ENCODE measurements at places on chromosomes 16 and 17.

- no peak for DNase-seq
Observed at GRCh38 chr17:81160306-81160705, 5.0 kb upstream of the PVALEF start.

- DNase-seq = no peak
Observed at GRCh38 chr17:27635275-27635823, 4.4 kb downstream of the LGALS9 start.

DNA sequence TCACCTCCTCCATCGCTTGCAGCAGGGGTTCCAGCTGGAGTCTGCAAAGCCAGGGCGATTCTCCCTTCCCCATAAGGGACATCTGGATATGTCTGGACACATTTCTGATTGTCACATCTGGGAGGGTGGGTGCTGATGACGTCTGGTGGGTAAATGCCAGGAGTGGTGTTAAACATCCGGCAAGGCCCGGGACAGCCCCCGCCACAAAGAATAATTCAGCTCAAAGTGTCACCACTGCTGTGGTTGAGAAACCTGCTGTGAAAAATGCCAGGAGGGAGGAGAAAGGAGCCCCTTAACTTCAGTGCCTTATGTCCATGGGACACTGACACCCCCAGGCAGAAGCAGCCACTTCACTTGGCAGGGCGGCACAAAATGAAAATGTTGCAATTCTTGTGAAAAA, 179.4 kb upstream of the SDK2 start:
- no peak for DNase-seq

- DNase-seq = no peak
Observed at GRCh38 chr16:24270721-24271442, 14.7 kb downstream of the CACNG3 start.

DNA sequence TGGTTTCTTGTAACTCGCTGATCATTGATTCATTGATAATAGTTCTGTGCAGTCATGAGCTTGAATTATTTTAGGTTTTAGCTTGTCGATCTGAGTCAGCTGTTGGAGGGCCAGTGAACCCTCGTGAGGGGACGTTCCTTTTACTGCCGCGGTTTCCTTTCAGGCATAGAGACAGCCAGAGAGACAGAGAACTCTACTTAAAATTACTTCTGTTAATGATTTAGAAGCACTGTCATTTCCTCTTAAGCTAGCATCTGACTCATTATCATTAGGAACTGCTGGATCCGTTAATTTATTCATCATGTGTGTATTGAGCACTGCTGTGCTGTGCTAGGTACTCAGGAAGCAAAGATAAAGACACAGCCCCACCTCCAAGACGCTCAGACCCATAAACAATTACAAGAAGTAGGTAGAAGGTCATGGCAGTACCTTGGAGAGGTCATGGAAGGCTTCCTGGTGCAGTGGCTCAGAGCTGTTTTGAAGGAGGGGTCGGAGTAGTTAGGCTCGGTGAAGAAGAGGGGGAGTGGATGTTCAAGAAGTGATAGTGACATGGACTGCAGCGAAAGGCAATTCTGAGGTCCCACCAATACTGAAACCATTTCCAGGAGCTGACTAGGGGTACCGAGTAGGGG, 3.3 kb downstream of the PGS1 start:
- no peak for DNase-seq

DNA sequence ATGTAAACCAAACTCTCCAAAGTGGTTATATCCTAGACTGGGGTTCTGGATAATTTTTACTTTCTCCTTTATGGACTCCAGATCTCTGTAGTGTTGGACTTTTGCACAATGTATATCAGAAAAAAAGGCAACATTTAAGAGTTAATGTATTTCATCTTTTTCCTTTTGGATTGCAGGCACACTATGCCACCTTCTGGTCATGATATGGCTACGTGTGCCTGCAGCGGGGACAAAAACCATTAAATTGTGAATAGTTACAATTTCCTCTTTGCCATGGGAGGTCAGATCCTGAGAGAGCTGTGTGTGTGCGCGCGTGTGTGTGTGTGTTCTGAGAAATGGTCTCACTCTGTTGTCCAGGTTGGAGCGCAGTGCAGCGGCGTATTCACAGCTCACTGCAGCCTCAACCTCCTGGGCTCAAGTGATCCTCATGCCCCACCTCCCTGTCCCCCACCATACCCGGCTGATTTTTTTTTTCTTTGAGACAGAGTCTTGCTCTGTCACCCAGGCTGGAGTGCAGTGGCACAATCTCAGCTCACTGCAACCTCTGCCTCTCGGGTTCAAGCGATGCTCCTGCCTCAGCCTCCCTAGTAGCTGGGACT, 4.3 kb upstream of the SGF29 start:
- DNase-seq = no peak

DNA sequence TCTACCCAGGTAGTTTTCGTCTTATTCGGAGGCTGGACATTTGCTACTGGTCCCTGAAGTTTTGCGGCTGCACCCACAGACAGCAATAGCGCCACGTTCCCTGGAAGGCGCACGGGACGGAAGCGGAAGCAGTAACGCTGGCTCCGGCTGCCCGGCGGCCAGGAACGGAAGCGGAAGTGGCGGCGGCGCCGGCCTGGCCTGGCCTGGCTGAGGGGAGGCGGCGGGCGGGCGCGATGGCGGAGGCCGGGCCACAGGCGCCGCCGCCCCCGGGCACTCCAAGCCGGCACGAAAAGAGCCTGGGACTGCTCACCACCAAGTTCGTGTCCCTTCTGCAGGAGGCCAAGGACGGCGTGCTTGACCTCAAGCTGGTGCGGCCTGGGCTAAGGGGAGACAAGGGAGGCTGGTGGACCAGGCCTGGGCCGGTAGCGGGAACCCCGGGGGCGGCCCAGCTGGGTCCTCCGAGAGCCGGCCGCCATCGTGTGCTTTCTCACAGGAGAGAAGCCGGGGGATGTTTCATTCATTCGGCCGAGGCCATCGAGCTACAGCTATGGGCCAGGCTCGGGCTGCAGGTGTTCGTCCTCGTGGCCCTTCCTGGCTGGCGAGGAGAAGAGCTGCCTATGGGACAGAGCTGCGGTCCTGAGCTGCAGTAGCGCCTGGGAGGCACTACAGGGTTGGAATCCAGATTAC, at the start of gene E2F4:
Gene E2F4 (plus strand): TSS at position 161 of the 687 bp plus-strand sequence. CDS start 73 bp downstream, at position 234.
- no peak for DNase-seq

GRCh38 chr17:17868641-17869522, 32.1 kb upstream of the SREBF1 start:
- no peak for DNase-seq

- no peak for DNase-seq
Observed at GRCh38 chr16:27634779-27635178, 84.8 kb downstream of the KATNIP start.

DNA sequence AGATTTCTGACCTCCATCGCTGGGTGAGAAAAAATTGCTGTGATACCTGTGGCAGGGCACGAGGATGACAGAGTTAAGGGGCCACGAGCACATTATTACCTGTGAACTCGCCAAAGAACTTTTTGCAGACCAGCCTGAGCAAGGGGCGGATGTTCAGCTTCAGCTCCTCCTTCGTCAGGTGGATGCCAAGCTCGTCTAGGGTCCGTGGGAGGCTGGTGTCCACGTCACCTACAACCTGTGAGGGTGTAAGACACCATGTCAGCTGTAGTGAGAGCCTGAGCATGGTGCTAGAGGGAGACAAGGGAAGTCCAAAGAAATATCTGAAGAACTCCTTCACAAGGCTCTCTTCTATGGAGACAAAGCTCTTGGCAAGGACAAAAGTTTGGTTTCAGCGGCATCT, 17.1 kb downstream of the HIGD1B start:
- DNase-seq = no peak

- no peak for DNase-seq
Observed at GRCh38 chr16:85437166-85438052, 175.7 kb upstream of the GSE1 start.

- no peak for DNase-seq
Observed at GRCh38 chr16:4488499-4488967, 12.3 kb downstream of the HMOX2 start.

GRCh38 chr16:52071101-52071500, 475.8 kb downstream of the TOX3 start:
- no peak for DNase-seq

GRCh38 chr16:47144559-47144877, 773 bp upstream of the NETO2 start:
- DNase-seq = no peak

GRCh38 chr17:82862737-82863382, 23.0 kb upstream of the ZNF750 start:
- DNase-seq = no peak

DNA sequence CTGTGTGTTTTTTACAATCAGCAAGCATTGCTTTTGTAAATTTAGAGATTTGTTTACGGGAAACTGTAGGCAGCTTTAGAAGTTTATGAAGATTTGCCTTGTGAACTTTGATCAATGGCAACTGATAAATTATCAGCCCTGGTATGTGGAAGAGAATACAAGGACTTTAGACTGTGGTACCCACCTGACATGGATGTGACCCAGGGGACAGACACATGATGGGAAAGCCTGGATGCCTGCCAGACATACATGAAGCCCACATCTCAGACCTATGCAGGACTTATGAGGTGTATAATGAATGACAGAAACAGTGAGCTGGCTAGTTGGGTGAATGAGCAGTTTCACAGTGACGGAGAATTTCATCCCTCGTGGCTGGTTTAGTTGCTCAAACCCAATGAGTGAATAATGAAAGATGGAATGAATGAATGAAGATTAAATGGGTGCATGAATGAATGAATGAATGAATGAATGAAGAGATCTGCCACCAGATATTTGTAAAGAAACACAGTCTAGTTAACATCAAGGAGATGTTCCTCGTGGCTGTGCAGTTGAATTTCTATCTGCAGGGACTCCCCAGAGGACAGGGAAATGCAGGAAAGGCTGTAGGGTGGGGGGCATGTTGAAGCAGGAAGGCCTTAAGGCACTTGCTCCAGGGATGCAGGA, 7.6 kb downstream of the TMEM92 start:
- DNase-seq = no peak

- peak; percentile 33 for DNase-seq
Observed at GRCh38 chr17:40097931-40098845, 2.2 kb downstream of the NR1D1 start.

GRCh38 chr16:27752241-27752640, 202.3 kb downstream of the KATNIP start:
- DNase-seq = no peak

GRCh38 chr16:914440-914839, 56.3 kb downstream of the LMF1 start:
- DNase-seq = no peak

GRCh38 chr17:34358631-34359030, 2.4 kb downstream of the CCL13 start:
- no peak for DNase-seq

- no peak for DNase-seq
Observed at GRCh38 chr17:2814481-2815341, 18.5 kb downstream of the RAP1GAP2 start.

DNA sequence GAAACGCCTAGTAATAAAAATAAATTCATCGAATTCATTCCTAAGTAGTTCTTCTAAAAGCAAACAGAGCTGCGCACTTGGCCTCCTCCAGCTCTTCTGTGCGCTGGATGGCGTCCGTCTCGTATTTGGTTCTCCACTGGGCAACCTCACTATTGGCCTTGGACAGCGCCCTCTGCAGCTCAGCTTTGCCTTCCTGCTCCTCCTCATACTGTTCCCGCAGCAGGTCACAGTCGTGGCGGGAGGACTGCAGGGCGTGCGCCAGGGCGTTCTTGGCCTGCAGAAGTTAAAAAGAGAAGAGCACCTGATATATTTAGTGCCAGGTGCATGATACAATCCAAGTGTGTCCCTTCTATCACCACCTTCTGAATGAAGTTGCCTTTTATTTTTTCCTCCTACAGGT, 21.8 kb downstream of the MYH3 start:
- no peak for DNase-seq

DNA sequence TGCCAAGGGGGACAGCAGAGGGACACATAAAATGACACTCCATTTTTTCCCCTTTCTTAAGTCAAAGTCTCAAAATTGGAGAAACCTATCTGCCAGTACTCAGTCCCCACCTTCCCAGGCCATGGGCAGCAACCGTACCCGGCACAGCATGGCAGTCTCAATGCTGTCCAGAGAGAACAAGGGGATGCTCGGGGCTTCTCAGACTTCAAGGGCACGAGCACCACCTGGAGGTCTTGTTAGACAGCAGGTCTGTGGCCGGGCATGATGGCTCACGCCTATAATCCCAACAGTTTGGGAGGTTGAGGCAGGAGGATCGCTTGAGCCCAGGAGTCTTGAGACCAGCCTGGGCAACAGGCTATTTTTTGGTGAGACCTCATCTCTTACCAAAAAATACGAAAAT, 3.2 kb downstream of the DNAH17 start:
- DNase-seq = no peak

- no peak for DNase-seq
Observed at GRCh38 chr16:65994291-65994690, 372.2 kb upstream of the CDH5 start.

DNA sequence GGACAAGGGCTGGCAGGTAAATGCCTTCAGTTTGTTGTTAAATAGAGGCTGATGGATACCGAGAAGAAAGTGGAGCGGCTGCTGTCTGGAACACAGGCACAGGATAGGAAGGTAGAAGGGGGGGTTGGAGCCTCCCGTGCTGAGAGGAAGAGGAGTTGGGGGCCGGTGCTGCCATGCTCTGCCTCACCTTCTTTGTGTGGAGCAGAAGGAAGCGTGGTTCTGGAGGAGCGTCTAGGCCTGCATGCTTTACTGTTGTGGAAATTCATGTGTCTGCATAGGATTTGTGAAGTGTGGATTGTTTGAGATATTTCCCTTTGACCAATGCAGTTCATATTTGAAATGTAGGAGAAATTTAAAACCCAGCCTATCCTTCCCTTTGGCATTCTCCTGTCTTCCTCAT, 52.3 kb downstream of the FOXK2 start:
- DNase-seq = no peak

GRCh38 chr16:71676236-71676635, 48.3 kb downstream of the PHLPP2 start:
- no peak for DNase-seq

DNA sequence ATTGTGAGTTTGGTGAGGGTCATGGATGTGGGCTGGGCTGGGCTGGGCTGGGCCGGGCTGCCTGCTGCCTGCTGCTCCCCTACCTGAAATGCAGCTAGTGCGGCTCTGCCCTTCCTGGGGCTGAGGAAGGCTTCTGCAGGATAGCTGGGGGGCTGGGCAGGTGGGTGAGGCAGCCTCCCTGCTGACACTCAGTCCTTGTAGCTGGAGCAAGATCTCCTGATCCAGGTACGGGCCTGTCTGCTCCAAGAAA, 4.7 kb downstream of the RPL13 start:
- DNase-seq = no peak

- no peak for DNase-seq
Observed at GRCh38 chr16:35557731-35558130, 2098.3 kb downstream of the TP53TG3F start.

- no peak for DNase-seq
Observed at GRCh38 chr16:81786868-81787267, 7.8 kb downstream of the PLCG2 start.

- DNase-seq = no peak
Observed at GRCh38 chr16:84032458-84033178, 10.0 kb downstream of the SLC38A8 start.

- no peak for DNase-seq
Observed at GRCh38 chr17:73901661-73902415, 257.6 kb upstream of the SDK2 start.

- DNase-seq = no peak
Observed at GRCh38 chr17:80365983-80366382, 49.0 kb upstream of the ENDOV start.
